ENCODE measurements at places on chromosomes 3 and 15.

DNA sequence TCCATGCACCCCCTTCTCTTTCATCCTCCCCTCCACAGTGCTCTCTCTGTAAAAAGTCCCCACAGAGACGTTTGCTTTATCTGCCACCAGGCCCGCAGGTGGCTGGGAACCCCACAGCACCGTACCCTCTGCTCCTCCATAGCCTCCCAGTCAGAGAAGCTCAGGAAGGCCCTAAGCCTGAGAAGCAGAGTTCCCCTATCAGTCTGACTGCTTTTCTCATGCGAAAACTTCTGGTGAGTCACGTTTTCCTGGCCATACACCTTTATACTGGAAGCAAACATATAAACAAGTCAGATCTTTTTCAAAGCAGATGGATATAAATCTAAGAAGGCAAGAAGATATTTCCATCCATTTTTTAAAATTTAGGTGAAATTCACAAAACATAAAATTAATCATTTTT, 51.5 kb upstream of the MEF2A start:
- no peak for DNase-seq

DNA sequence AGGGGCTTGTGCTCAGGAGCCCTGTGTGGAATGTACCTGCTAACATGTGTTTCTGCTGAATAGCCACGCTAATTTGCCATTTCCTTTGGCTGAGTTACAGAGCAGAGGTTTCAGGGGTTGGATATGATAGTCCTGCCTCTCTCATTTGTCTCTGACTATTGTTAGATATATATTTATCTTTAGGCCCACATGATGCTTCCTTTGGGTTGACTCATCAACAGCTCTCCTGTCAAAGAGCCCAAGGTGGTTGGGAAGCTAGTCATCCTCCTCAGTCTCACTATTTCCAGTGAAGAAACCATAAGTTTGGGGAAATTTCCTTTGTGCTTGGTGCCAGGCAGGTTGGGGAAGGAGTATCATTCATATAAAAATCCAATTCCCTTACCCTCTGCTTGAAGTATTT, 1194.6 kb downstream of the ZPLD1 start:
- no peak for DNase-seq

DNA sequence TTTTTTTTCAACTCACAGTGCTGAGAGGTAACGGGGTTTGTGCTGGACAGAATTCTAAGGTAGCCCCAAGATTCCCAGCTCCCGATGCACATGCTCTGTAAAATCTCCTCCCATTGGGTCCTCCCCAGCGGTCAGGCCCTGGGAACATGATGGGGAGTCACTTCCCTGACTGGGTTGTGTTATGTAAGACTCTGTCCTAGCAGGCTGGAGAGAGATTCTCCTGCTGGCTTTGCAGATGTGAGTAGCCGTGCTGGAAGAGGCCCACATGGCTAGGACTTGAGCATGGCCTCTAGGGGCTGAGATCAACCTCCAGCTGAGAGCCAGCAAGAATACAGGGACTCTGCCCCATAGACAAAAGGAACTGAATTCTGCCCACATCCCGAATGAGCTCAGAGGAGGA, 83.7 kb upstream of the OXTR start:
- DNase-seq: no peak

- peak; percentile 73 for DNase-seq
Observed at GRCh38 chr15:44441095-44441501, 13.7 kb downstream of the CTDSPL2 start.

DNA sequence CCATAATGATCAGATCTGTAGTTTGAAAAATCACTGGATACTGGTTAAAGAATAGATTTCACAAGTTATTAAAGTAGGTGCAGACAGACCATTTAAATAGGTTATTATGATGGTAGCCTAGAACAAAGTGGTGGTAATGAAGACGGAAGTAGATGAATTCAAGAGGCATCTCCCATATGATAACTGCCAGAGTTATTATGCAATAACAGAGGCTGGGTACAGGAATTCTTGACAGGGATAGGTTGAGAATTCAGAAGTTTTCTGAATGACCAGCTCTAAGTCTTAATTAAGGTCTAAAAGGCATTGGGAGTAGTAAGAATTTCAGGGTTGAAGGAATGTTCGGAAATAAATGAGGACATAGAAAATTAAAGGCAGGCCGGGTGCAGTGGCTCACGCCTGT, 108.9 kb downstream of the PEAK1 start:
- DNase-seq: no peak

DNA sequence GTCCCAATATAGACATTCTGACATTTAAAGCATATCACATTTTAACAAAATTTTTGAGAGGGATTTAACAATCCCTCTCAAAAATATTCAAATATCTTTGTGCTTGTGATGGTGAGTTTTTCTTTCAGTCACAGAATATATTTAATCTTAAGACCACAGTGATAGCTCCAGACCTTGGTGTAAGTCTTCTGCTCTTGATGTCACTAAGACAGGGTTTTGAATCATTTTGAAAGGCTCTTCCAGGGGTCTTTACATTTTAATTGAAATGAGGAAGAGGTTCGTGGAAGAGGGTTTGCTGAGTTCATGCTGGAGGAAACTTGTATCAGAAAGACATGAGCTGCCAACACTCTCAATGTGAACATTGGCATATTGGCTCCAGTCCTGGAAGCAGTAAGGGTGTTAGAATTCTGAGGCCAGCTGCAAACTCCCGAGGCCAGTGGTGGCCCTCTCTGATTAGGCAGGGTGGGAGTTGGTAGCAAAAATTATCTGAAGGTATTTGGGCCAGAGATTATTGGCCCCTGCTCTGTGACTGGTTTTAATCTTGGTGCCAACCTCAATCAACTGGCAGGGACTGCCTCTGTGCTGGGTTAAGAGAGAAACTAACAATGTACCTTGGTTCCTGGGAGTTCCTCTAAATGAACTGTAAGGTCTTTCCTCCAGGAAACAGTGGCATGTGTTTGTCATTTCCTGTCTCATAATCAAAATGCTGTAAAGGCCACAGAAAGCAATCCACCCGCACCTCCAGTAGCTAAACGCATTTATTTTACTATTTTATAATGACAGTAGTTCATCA, 5.3 kb downstream of the POU1F1 start:
- no peak for DNase-seq

GRCh38 chr3:124397088-124397487, 333.2 kb upstream of the UMPS start:
- DNase-seq: no peak

- DNase-seq: no peak
Observed at GRCh38 chr15:39281094-39281493, 299.8 kb upstream of the THBS1 start.
